ENCODE measurements at places on chromosomes 3 and 15.

- DNase-seq, result peak; percentile 46
Observed at GRCh38 chr15:52788099-52788986, 1.8 kb downstream of the ONECUT1 start.

- DNase-seq, result no peak
Observed at GRCh38 chr3:87867001-87867400, 191.8 kb downstream of the CGGBP1 start.

- DNase-seq, result no peak
Observed at GRCh38 chr3:36891701-36892160, 53.1 kb downstream of the TRANK1 start.

- no peak for DNase-seq
Observed at GRCh38 chr3:68045976-68046375, 391.6 kb upstream of the SUCLG2 start.

DNA sequence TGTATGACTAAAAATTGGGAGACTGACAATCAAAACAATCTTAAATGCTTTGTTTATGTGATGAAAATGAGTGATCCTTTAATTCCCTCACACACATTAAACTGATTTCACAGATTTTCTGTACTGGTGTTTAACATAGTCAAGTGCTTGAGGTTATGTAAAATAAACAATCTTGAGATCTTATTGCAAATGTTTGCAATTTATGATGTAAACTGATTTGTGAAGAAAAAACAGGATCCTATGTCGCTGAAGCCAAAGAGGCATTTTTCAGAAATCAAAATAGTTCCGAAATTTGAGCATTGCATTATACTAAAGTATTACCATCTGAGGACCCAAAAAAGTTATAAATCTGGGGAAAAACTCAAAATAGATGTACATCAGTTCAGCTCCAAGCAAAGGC lies 12.7 kb downstream of the SHOX2 start:
- DNase-seq, result no peak

DNA sequence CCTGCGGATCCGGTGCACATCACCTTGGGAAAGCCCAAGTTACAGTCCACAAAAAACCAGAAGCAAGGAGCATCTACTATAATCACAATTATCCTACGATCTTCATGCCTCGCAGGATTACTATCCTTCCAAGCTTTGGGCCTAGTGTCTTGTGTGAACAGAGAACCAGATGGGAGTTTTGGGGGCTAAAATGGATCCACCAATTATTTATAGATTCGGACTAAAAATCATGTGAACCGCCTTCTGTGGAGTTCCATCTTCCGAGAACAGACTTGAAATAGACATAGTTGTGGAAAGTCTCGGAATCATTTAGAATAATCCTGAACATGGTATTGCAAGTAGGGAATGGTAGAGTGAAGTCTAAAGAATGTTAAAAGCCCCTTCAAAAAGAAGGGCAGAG lies 70.1 kb downstream of the EIF4E3 start:
- DNase-seq, result no peak

GRCh38 chr3:179074656-179075055 lies 3.0 kb upstream of the ZMAT3 start:
- DNase-seq, result no peak
